ENCODE measurements at places on chromosomes 16 and 17. TPM values are rescaled to one million over a fixed set of nuclear protein-coding genes. Genes with fewer than 3 reads are reported as not detected.

DNA sequence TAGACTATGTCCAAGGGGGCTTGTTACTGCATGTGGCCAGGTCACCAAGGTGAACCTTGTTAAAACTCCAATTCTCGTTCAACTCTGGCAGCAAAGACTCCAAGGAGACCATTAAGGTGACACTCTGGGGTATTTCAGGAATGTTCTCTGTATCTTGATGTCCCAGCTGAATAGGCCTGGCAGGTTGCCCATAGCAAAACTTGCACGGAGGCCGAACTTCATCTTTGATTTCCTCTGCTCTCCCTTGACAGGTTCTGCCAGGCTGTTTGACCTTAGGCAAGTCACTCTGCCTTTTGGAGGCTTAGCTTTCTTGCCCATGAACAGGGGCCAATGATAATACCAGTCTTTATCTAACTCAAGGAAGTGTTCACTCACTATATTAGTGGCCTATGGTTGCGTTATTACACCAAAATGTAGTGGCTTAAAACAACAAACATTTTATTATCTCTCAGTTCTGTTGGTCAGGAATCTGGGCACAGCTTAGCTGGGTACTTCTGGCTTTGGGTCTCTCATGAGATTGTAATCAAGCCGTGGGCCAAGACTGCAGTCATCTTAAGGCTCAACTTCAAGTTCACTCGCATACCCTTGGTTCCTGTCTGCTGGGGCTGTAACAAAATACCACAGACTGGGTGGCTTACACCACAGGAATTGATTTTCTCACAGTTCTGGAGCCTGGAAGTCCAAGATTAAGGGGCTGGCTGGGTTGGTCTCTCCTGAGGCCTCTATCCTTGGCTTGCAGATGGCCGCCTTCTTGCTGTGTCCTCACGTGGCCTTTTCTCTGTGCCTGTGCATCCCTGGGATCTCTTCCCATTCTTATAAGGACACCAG is 168.5 kb downstream of the UTP18 start:
- DNase-seq: no peak

DNA sequence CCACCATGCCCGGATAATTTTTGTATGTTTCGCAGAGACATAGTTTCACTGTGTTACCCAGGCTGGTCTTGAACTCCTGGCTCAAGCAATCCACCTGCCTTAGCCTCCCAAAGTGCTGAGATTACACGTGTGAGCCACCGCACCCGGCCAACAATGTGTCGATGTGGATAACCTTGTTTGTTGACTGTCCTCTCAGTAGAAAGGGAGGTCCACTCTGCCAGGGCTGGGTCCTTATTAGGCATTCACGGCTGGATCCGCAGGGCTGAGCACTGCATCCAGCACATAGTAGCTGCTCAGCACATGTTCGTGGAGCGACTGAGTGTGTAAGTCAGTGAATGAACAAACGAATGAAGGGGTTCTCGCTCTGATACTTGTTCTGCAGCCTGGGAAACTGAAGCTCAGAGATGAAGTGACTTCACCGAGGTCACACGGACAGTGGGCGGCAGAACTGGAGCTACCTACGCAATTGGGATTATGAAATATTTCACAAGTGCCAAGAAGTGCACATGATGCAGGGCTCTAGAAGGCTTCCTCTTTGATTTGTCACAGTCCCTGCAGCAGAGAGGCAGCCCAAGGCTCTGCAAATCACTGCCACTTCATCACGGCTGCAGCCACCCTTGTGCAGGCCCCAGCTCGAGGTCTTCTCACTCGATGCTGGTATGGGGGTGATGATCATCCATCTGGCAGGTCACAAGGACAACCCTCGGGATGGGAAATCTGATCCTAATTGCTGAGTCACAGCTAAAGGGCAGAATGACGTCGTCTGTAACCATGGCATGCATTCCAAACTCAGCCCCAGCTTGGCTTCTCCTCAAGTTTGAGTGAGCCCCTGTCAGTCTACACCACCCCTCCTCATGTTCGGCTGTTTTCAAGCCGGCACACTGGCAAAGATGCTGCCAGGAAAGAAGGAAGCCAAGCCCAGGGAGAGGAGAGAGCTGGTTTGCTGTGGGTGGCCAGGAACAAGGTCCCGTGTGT is 28.0 kb upstream of the SNN start:
- peak; percentile 92 for DNase-seq

DNA sequence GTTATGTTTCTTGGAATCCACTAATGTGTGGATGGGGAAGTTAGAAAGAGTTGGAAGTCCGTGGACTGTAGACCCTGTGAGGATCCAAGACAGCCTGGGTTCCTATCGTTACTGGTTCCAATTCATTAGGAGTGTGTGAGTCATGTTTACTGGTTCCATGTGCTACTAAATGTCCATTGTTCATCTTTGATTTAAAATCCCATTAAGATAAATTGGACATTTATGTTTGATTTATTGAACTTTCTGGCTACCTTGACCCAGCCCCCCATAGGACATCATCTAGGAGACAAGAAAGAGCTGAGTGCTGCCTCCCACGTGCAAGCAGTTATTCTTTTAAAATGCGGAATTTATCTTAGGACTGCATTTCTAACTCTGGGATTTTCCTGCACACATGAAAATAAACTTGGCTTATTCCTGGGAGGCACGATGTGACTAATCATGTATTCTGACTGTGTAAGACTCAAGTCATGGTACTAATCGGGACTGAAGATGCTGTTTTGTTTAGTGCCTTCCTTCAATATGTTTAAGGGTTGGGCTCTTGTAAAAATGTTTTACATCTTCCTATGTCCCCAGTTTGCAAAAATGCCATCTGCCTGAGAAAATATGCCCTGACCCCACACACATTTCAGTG is 53.4 kb downstream of the RGS9 start:
- DNase-seq: no peak

DNA sequence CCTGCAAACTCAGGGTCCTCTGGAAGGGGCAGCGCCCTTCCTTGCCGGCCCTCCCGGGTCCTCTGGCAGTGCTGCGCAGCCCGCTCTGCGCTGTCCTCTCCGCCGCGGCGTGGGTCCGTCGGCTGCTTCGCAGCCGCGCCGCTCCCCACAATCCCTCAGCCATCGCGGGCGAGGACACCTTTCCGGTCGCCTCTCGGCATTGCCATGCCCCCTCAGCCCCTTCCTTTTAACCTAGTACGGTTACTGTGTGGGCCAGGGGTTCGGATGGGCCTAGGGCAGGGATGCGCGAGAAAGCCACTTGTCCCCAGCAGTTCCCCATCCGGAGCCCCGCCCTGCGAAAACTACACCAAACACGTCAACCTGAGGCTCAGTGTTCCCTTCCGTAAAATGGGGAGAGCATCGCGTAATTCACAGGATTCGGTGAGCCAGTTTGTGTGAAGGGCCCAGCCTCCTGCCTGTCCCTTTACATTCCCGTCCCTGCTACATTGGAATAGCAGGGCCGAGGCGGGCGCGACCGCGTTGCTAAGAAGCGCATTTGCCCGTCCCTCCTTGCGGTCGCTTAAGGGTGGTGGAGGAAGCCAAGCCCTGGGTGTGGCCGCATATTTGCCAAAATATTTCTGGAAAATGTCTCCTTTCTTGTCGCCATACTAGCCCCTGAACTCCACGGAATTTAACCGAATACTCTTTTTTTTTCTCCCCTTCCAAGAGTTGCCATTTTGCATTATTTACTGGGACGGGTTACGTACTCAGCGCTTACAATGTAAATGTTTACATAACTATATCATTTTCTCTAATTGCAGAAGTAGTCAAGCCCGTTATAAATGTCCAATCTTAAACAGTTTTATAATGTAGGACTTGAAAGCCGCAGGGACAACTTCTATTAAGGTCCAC is 13.2 kb downstream of the COPZ2 start:
- DNase-seq: peak; percentile 80

DNA sequence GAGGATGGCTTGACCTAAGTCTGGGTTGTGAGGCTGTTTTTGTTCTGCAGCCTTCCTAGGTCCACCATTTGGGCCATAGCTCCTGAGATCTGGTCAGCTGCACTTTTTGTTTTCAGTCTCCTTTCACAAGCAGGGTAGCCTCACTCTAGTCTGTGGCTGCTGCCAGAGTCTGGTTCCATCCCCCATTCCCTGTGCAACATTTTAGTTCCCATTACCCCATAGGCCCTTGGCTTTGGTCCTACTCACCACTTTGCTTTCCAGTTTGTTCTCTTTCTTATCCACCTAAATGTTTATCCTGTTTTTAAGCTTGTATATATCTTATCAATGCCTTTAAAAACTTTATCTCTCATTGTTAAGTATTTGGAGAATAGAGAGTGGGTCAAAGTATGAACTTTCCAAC is 6.5 kb upstream of the XYLT2 start:
- DNase-seq: no peak

DNA sequence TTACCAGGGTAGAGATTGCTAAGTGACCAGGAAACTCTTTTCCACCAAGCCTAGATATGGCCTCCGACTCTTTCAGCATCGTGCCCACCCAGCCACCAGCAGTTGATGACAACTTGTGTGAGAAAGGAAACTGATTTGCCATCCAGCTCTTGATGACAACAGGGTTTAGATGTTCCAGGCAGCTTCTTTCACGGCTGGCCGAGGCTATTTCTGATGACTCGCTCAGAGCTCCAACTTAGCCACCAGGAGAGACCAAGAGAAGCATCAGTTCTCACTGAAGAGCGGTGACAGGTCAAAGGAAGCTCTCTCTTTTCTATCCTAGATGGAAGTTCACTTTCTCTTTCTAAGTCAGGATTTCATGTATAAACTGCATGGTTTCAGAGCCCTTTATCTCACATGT is 61.2 kb downstream of the MPHOSPH6 start:
- no peak for DNase-seq

The TIMP2 gene
- total RNA-seq: 60.8 TPM
